Bronchus fibroblast of lung (primary cell): ENCODE measurements at places on chromosomes 5 and 9. TPM values are rescaled to one million over a fixed set of nuclear protein-coding genes. Genes with fewer than 3 reads are reported as not detected.

The DTWD2 gene
- 2.0 and 2.5 TPM in 2 replicates for total RNA-seq

The ZNF354C gene
- 2.8 and 3.0 TPM in 2 replicates for total RNA-seq

The SNCAIP gene
- total RNA-seq = 1.3 and 3.3 TPM in 2 replicates

The GGTA1 gene
- total RNA-seq = not detected in 2 replicates

The BAG1 gene
- total RNA-seq = 41.6 and 51.4 TPM in 2 replicates
